ENCODE measurements at places on chromosomes 6 and 20.

DNA sequence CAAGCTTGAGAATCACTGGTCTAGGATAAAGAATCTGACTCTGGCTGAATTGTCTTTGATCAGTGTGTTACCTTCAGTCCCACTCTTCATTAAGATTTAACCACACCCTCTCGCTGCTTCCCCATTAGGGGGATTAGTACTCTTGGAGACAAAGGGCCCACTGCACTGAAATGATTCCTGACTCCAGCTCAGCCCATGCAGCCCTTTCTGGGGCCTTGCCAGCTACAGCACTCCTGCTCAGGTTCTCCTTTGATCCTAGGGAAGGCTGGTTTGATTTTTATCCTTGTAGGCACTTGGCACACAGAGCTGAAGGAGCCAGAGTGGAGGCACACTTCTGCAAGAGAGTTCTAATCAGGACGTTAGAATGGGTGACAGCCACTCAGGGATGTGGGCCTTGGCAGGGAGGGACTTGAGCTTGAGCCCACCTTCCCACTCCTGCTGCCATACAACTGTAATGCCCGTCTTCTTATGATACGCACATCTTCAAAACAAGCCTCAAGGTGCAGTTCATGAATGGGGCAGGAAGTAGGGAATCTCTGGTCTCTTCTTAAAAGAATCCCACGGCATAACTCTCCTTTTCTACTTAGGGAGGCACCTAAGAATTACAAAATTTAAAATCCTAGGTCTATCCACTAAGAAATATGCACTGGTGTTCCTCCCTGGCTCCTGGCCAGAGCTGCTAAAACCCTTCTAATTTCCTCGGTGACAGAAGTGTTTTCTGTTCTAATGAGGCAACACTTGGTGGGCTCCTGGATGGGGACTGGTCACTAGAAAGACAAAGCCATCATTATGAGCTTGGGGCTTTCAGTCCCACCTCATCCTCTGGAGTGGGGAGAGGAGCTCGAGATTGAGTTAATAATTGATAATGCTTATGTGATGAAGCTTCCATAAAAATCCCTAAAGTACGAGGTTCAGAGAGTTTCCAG lies 1.5 kb upstream of the SLA2 start:
- DNase-seq = no peak

- DNase-seq = no peak
These were observed 211.0 kb downstream of the NFATC2 start for GRCh38 chr20:51331481-51331880.

GRCh38 chr20:46799781-46800408 lies 90.4 kb downstream of the SLC2A10 start:
- DNase-seq = no peak

- no peak for DNase-seq
These were observed 36.9 kb downstream of the B4GALT5 start for GRCh38 chr20:49676581-49677291.

GRCh38 chr6:33427585-33428223 lies 7.8 kb downstream of the SYNGAP1 start:
- no peak for DNase-seq

DNA sequence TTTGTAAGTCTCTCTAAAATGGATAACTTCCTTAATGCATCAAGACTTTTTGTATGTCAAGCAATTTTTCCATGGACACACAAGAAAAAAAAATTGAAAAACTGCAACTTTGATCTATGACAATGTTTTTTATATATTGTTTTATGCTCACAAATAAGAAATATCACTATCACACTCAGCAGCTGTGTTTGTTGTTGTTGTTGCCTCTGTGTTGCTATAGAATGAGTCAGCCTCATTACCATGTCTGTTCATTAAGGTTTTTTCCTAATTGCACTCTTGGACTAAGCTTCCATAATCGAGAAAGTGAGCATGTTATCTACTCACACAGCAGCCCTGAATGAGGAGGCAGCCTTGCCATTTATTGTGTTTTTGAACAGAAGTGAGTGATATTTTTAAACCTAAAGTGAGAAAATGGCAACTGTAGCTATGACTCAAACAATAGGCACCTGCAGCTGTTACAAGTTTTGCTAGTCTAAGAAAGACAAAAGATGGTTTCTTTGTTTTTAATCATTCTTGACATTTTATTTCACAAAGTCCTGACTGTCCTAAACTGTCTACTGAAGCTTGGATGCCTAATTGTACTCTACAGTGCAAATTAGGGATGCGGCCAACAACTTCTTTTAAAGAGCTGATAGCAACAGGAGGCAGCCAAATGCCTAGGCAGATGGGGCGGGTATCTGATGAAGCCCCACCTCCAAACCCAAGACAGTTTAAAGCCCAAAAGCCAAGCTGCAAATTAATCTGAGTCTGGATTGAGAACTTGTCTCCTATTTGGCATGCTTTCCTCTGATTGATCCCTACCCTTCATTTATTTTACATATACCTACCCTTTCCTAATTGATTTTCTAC lies 77.9 kb upstream of the DOK5 start:
- no peak for DNase-seq

GRCh38 chr6:108619431-108620197 lies 58.9 kb downstream of the FOXO3 start:
- no peak for DNase-seq

DNA sequence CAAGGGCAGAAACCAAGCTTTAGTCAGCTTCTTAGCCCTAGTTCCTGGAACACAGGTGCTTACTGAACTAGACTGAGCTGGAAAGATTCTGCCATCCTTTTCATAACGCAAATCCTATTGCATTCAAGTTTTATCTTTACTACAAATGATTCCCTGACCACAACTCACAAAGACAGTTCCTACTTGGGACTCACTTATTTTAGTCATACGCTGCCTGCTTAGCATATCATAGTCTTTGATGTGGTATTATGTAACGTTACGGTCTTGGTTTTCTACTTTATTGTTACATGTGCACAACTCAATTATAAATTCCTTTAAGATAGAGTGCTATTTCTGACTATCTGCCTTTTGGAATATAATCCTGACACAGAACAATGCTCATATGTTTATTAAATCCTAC lies 59.1 kb downstream of the BLOC1S5 start:
- DNase-seq = no peak

DNA sequence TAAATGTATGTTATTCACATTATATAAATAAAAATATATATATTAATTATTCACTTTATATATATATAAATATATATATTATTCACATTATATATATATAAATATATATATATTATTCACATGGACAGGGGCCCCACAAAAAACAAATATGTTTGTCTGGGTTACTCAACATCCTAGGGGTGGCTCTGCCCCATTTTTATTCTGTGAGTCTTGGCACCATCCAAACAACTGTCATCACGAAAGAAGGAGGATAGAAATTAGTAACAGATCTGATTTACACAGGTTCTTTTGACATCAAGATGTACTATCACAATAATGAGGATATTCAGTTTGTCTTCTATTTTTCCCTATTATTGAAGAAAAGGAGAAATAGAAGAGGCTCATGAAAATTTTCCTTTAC lies 187.3 kb downstream of the GPX5 start:
- no peak for DNase-seq

DNA sequence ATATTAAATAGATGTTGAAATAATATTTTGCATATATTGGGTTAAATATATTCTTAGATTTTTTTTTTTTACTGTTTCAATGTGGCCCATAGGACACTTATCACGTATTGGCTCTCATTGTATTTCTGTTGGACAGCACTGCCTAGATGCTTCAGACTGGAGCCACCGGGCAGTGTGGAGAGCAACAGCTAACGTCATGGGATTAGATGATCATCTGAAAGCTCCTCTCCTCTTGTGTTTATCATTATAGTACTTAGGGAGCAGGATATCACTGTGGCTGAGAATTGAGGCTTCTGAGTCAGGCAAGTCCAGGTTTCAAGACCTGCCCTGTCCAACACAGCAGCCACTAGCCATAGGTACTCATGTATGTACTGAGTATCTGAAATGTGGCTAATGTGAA lies 87.4 kb downstream of the ZHX3 start:
- DNase-seq = no peak

DNA sequence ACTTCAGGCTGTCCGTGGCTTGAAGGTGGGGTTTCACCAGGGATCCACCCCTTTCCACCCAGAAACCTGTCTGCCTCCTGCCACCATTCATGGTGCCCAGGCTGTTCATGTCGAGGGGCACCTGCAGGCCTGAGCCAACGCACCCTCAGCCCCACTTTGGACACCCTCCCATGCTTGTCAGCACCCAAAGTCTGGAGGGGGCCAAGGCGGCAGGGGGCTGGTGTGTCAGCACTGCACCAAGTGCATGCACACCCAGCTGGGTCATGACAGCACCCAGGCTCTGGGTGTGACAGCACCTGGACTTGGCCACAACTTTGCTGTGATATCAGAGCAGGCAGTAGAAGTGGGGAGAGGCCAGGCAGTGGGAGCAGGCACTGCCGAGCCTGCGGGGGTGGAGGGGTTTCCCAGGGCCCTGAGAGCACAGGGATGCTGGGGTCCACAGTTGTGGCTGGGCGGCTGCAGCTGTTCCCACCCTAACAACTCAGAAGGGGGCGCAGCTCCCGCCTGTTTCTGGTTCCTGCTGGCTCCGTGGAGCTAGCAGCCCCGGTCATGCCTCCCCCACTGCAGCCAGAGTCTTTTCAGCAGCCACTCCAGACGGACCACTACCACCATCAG lies 33.3 kb upstream of the GRM4 start:
- no peak for DNase-seq

DNA sequence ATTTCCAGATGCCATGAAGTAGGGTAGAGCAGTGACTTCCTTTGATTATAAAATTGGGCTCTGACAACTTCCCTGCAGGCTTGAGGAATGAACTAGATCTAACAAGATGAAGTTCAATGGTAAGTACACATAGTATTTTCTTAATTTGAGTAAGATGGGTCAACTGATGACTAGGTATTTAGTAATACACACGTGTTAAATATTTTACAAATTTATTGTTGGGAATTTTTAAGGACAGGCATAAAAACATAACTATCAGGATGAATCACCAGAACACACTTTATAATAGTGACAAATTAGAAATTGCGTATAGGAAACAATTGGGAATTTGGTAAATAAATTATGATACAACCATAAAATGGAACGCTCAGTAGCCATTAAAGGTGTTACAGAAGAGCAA lies 762.4 kb upstream of the SLC35B3 start:
- no peak for DNase-seq

DNA sequence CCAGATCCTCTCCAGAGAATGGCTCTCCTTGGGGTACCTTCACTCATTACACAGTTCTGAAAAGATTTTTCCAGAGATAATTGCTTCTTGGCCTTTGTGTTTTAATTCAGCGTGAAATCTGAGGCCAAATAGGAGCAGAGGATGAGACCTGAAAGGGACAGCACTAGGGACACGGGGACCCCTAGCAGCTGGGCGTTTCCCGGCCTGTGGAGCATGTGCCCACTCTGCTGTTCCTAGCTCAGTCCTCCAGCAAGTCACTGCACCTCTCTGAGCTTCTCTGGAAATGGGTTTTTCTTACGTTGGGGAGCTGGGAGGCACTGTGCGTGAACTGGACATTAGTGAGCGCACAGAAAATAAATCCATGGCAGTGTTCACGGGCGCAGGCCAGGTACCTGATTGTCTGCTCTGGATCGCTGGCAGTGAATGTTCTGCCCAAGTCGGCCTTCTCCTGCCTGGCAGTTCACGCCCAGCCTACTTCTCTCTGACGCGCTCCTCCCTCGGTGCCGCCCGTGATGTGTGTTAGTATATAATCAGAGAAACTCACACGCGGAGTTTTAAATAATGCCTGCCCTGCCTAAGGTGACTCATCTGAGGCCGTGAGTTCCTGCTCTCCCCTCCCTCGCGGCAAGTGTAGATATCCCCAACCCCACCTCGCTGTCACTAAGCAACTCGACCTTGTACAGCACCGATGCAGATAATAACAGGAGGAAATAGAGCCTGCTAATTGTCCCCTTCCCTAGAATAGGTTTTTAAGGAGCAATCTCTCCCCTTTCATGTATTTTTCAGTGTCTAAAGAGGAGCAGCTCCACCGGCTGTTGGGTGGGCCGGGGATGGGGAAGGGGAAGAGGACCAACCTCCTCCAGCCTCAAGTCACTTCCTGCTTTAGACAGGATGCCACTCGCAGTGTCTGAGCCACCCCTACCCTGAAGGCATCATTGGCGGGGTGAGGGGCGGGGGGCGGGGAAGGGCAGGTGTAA lies 2.7 kb upstream of the TUBB2A start:
- no peak for DNase-seq

GRCh38 chr6:28980137-28980851 lies 24.8 kb downstream of the ZNF311 start:
- no peak for DNase-seq

DNA sequence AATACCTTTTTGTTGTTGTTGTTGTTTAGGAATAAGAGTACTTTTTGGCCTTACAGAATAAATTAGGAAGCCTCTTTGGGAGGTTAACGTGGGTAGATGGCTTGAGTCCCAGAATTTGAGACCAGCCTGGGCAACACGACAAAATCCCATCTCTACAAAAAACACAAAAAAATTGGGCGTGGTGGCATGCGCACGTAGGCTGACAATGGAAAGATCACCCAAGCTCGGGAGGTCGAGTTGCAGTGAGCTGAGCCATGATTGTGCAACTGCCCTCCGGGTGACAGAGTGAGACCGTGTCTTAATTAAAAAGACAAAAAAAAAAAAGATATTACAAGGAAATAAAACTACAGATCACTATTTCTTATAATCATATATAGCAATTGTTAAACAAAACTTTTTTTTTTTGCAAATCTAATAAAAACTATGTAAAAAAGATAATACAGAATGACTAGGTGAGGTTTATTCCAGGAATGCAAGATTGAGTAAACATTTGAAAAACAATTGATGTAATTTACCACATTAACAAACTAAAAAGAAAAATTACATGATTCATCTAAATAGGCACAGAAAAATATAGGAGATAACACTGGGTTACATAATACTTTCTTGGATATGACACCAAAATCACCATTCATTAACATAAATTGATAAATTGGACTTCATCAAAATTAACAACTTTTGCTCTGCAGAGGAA lies 43.6 kb upstream of the ASCC3 start:
- DNase-seq = no peak

DNA sequence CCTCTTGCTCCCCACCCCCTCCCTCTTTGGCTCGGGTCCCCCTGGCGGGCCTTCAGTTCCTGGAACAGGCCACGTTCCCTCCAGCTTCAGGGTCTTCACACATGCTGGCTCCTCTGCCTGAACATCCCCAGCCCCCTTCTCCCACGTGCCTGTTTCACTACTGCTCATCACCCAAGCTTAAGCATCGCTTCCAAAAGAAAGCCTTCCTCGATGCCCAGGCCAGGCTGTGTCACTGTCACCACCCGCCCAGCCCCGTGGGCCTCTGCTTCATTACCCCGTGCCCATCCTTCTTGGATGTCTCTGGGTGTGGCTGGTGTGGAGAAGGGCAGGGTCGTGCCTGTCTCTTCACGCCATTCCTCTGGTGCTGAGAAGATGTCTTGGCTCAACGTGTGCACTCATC lies 2.8 kb downstream of the DLGAP4 start:
- DNase-seq = no peak

- DNase-seq = no peak
These were observed 139.7 kb downstream of the SOBP start for GRCh38 chr6:107629548-107630129.

DNA sequence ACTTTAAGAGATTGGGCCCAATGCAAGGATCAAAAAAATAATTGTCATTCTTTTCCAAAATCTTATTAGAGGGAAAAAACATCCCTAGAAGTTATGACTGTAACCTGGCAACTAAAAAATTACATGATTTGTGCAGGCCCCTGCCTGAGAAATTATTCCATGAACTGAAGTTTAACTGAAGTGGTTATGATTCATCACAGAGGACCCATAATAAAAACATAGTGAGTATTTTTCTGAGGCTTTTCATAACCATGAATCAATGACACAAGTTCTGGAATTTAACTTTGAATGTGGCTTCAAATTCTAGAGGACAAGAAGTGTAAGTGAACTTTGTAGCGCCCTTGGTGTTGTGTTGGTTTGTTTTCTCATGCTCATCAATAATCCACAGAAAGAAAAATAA lies 31.1 kb upstream of the CARMIL1 start:
- no peak for DNase-seq
